ENCODE measurements at places on chromosomes 5 and 9.

DNA sequence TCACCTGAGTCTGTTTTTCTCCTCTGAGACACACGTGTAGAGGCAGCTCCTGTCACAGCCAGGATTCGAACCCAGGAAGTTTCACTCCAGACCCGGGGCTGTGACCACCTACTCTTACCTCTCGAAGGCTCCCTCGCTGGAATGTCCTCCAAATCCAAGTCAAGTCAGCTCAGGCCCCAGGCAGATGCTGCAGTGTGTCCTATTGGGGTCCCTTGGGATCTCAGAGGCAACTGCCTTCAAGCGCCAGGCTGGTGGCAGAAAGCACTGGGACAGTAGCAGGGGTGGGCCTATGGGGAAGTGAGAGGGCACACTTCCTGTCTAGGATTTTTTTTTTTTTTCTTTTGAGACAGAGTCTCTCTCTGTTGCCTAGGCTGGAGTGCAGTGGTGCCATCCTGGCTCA, 762 bp upstream of the ST6GALNAC4 start:
- no peak for DNase-seq

DNA sequence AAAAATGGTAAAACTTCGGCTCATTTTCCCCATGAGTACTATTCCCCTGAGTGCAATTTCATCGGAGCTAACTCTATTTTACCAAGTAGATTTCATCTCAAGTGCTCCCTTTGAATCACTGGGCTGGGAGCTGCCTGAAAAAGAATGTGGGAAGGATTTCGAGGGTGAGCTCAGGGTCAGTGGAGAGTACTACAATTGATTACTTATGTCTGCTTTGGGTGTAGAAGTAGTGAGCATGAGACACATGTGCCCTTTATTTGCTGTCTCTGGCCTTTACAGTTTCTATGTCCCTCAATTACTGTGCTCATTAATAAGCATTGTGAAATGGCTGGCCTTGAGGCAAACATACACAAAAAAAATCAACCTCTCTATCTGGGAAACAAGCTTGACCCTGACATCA, 172.7 kb upstream of the RFX3 start:
- no peak for DNase-seq

DNA sequence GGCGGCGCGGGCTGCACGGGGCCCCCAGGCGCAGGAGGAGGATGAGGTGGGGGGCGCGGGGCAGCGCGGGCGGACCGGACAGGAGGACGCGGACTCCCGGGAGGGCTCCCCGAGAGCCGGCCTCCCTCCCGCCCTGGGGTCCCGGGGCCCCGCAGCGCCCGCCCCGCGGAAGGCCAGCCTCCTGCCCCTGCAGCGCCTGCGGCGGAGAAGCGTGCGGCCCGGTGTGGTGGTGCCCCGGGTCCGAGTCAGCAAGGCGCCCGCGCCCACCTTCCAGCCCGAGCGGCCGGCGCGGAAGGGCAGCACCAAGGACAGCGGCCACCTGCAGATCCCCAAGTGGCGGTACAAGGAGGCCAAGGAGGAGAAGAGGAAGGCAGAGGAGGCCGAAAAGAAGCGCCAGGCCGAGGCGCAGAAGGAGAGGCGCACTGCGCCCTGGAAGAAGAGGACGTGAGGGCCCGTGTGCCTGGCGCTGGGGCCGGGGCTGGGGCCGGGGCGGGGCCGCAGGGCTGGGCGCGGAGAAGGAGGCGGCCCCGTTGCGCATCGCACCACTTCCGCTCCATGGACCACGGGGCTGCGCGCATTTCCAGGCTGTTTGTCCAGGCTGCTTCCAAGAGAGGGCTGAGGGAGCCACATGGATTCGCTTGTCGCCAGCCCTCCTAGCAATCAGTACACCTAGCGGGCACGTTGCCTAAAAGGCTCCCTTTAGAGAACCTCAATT, 86.0 kb downstream of the ANKRD33B start:
- DNase-seq = no peak

DNA sequence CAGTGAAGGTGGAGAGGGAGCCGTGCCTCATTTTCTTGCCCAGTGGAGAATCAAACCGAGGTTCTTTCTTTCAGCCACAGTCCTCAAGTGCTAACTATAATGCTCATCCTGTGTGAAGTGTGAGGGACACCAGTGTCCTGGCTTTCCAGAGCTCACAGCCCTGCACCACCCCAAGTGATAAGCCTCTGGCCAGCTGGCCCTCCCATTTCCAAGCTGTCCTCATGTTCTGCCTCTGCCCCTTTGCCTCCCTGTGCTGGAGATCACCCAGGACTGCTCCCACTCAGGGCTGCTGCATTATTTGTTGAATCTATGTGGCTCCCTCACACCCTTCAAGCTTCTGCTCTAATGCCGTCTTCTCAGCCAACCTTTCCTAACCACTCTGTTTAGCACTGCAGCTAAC, 224.5 kb upstream of the TUT7 start:
- DNase-seq = no peak

DNA sequence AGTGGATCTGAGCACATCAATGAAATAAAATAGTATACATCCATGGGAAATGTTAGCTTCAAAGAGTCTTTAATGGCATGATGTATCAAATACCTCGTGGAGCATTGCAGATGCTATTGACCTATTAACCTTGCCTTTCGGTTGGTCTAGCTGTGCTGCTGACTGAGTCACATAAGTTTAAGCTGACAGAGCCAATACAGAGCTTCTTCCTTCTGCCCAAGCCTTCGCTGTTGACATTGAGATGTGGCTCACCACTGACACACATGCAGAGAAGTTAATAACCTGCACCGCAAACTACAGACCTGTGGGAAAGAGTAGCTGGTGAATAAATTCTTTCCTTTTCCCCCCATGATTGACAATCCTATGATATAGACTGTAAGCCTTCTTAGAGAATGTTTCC, 78.2 kb downstream of the LURAP1L start:
- no peak for DNase-seq

GRCh38 chr9:36450110-36450732, 50.2 kb upstream of the RNF38 start:
- DNase-seq = peak; percentile 79

DNA sequence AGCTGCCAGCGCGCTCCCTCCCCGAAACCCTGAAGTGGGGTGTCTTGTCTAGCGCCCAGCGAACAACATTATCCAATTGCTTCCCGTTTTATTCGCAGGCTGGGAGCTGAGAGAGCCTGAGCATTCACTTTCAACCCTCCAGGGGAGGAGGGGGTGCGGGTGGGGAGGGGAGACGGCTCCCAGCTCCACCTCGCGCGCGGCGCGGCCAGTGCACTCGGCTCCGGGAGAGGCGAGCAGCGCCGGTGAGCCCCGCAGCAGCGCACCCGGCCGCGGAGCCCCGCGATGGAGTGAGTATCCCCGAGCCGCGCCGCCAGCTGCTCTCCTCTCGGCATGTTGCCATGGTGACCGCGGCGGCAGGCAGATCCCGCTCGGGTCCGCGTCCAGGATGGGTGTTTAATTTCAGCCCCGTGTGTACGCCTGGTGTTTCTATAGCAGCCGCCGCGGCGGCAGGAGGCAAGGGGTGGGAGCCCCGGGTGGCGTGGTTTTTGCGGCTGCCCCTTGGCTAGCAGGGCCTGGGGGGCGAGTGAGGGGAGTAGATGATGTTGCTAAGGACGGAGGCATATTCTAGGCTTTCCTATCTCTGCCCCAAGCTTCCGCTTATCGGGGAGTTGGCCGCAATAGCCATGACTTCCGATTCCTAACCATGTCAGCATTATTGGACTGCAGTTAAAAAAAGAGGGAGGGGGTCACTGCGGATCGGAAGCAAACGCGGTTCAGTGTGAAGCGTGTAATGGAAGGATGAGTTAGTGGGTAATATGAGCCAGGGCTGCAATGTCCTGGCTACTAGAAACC, 139.2 kb upstream of the PALM2AKAP2 start:
- DNase-seq = no peak

GRCh38 chr5:128253161-128253560, 169.6 kb downstream of the SLC12A2 start:
- DNase-seq = no peak

DNA sequence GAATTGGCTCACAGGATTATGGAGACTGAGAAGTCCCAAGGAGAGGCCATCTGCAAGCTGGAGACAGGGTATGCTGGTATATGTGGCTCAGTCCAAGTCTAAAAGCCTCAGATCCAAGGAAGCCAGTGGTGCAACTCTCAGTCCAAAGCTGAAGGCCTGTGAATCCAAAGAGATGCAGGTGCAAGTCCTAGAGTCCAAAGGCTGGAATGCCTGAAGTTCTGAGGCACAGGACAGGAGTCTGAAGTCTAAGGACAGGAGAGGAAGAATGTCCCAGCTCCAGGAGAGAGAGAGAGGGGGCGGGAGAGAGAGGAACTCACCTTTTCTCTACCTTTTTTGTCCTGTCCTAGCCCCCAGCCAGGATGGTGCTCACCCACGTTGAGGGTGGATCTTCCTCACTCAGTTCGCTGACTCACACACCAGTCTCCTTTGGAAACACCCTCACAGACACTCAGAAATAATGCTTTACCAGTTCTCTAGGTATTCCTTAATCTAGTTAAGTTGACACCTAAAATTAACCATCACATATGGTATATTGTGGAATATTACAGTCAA, 49.6 kb downstream of the KCNN2 start:
- DNase-seq = no peak

DNA sequence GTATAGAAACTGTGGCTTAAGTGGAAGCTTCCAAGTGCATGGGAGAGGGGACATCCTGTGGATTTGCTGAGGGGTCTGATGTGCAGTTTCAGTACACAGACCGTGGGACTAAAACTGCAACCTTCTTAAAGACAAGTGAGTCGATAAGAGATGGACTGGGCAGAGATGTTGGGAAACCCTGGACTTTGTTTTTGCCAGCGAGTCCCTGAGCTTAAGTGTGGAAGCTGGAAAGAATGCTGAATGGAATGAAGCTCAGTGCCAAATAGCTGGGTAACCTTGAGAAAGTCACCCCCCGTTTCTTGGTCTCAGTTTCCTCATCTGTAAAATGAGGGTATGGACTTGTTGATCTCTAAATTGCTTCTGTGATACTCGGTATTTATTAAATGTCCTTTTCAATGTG, 37.3 kb upstream of the KLF9 start:
- DNase-seq = no peak

- DNase-seq = peak; percentile 31
Measured at GRCh38 chr5:125199968-125200865, 453.8 kb upstream of the ZNF608 start.

- no peak for DNase-seq
Measured at GRCh38 chr5:39945870-39946269, 521.1 kb upstream of the DAB2 start.

- DNase-seq = no peak
Measured at GRCh38 chr5:78615697-78616096, 32.9 kb downstream of the LHFPL2 start.

DNA sequence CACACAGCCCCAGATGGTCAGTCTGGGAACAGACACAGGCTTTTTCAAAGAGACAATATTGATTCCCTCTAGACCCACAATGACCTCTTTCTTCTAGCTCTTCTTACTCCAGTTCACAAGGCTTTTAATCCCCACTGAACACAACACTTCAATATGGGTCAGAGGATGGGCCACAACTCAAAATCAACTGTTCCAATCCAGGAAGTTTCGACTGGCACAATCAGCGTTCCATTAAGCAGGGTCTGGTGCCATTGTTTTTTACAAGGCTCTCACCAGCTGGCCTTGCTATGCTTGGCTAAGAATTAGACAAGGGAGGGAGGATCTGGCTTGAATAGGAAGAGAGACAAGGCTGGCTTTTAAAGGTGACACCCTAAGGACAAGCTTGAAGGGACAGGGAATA, 199.4 kb upstream of the SLC24A2 start:
- DNase-seq = no peak

- DNase-seq = no peak
Measured at GRCh38 chr5:129904667-129905472, 605 bp downstream of the CHSY3 start.

All from hematopoietic multipotent progenitor cell treated with erythropoietin and hydrocortisone succinate and interleukin-3 and kit ligand, for 8 days (in vitro differentiated cells).